ENCODE measurements at places on chromosomes 11 and 22.

GRCh38 chr11:96329419-96329818 is 13.6 kb downstream of the MAML2 start:
- no peak for DNase-seq

- DNase-seq: no peak
These were observed 10.0 kb downstream of the CARD10 start for GRCh38 chr22:37509059-37509860.

GRCh38 chr11:70424765-70425344 is 26.5 kb downstream of the CTTN start:
- no peak for DNase-seq

- DNase-seq: no peak
These were observed 14.8 kb downstream of the LMO2 start for GRCh38 chr11:33877038-33877437.

DNA sequence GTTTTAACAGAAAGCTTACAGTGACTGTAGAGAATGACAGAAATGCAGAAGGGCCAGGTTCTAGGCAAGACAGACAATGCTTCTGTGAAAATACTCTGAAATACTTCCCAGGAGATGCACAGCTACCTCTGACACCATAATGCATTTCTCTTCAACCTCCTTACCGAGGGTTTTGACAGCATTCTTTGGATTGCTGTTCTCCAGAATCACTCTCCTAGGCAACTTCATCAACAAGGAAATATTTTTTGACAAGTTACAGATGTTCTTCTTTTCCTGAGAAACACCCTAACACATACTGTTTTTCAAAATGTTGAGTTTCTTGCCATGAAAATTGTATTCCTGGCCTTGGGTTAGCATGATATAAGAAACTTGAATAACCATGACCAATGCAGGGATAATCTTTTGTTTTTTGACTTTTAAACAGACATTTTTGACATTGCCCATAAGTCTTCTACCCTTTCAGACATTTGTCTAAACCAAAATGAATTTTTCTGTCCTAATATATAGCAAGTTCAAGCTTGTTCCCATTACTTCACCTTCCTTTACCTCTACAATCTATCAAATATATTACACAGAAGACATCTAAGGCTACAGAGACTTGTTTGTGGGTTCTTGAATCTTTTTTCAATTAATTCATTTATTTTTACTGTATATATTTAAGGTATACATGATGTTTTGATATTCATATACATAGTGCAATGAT is 108.1 kb downstream of the CCDC34 start:
- DNase-seq: no peak

- DNase-seq: no peak
These were observed 2.8 kb downstream of the ALKBH8 start for GRCh38 chr11:107562647-107563208.

DNA sequence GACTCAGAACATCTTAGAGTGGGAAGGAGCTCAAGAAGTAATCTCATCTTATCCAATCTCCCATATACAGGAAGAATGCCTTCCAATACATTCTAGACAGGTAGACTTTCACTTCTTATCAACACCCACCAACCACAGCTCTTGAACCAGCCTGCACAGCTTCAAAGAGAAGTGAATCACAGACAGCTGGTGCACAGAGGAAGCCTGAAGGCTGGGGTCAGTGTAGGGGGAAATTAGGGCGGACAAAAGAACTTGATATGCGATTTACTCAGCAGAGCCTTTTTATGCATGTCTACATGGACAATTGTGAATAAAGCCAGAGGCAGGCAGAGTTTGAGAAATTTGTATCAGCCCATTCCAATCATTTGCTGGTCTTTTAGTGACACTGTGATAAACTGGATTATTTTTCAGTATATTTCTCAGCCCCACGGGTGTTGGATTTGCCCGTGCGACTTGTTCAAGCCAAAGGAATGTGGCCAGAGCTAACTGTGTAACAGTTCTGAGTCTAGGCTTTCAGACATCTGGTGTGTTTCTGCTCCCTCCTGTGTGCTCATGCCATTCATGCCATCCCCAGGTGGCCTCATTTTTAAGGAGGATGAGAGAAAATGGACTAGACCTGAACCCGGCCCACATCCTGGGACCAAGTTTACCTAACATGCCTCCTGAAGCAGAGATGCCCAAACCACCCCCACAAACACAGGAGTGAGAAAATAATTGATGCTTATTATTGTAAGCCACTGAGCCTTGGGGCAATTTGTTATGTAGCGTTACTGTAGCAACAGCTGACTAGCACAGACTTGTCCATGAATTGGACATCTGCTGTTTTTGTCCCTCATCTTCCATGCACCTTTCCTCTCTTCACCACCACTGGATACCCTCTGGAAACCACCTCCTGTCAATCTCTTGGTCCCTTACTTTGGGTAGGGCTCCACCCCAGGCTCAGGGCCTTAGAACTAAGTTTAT is 137.5 kb upstream of the HSD17B12 start:
- DNase-seq: no peak

DNA sequence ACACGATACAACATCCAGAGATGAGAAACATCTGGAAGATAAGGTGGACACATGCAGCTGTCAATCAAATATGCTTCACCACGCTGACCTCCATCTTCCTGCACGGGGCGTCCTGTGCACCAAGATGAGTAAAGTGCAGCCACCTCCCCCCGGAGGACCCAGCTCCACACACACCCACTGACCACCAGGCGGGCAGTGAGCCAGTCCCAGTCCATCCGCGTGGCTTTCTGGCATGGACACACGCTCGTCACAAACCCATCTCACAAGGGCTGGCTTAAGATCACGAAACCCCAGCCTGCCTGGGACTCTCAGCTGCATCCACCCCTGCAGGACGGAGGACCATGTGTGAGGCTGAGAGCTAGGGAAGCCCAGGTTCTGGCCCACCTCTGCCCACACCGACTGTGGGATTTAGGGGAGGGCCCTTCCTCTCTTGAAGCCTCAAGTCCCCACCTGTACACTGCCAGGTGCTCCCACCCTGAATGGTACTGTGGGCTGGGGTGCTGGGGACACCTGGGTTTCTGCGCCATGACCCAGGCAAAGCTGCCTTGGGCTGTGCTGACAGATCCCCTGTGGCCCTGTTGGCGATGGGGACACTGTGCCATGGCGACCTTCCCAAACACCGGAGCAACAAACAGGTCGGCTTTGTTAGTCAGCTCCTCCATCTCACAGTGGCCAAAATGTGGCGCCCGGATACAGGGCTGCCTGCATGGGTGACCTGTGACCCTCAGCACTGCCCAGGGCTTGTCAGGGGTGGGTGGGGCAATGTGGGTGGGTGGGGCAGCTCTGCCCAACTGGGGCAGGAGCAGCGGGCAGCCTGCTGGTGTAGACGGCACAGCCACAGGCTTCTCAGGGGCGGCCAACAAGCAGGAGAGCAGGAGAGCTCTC is 629.0 kb downstream of the TBC1D22A start:
- DNase-seq: no peak

DNA sequence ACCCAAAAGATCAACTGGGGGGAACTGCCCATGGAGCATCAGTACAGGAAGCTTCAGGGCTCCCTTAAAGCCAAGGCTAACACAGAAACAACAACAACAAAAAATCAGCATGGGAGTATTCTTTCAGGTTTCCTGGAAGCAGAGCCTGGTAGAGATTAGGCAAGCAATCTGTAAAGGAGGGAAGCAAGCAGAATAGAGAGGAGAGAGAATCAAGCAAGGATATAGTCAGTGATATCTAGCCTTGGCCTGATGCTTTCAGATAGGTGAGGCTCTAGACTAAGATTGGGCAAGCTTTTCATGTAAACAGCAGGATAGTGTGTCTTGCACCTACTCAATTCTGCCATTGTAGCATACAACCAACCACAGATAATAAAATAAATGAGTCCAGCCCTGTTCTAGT is 44.4 kb upstream of the FAT3 start:
- DNase-seq: no peak

Measured in GDM1 (cell line).